ENCODE measurements at places on chromosomes 1 and 21. TPM values are rescaled to one million over a fixed set of nuclear protein-coding genes. Genes with fewer than 3 reads are reported as not detected.

- DNase-seq = no peak
Observed at GRCh38 chr1:218810306-218810705, 363.4 kb upstream of the LYPLAL1 start.

GRCh38 chr1:6267686-6268322 is 6.9 kb upstream of the GPR153 start:
- DNase-seq = no peak

ATAD3A gene
- 39.8 TPM for total RNA-seq

GRCh38 chr1:204151552-204152309 is at the start of gene ETNK2:
Gene ETNK2, minus strand, starts transcription at chr1:204152044. Its CDS starts 192 bp downstream, at chr1:204151852.
- peak; percentile 81 for DNase-seq

DNA sequence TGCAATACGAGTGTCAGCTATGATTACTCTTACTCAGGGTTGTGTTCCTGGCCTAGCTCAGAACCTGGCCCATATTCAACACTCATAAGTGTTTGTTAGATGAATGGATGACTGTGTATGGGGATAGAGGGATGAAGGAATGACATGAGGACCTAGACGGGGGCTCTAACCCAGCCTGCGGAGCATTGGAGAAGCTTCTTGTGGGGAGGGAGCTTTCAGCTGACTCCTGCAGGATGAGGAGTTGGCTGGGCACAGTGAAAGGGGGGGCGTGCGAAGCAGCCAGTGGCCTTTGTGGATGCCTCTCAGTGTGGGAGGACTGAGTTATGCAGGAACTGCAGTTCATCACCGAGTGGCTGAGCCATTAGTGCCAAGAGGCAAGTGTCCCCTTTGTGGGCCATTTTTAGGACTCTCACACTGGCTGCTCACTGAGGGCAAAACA is 1.2 kb upstream of the EXTL1 start:
- no peak for DNase-seq

LCE1F gene
- total RNA-seq = not detected

TTLL7 gene
- total RNA-seq = 27.5 TPM

DNA sequence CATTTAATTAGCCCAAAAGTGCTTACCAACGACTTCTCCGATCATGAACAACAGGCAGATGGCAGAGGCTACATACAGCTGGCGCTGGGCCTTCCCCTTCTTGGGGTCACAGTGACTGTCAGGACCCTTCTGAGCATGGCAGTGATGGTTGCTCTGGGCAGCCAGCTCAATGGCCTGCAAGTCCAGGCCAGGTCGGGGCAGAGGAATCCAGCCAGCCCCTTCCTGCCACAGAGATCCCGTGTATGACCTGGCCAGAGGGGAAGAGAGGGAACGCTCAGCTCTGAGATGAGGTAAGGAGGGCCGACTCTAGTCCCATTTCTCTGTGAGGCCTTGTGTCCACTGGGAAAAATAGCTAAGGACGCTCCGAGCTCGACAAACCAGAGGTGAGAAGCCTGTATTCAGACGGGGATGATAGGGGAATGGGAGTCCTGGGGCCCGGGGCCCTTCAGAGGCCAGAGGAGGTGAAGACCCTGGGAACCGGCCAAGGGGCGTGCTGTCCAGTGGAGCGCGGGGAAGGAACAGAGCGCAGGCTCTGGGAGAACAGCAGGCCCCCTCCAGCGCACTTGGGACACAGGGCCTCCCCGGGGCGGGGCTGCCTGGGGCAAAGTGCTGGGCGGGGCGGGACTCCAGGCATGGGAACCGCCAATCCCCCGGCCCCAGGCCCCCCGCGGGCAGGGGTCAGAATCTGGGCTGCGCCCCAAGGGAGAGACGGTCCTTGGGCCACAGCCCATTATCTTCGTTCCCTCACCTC is 772 bp downstream of the SLC30A2 start:
- DNase-seq = no peak

DNA sequence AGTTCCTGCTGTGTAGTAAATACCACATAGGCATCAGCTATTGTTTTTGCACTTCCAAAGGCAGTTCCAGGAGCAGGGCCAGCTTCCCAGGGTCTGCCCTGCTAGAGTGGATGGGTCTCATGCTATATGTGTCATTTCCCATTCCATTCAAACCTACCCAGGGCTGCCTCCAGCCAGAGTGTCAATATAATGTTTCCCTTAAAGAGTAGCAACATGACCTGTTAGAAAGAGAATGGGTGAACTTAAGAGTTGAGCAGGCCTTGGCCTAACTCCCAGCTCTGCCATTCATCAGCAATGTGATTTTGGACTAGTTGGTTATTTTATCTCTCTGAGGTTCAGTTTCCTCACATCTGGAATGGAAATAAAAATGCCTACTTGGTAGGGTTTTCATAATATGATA is 44.9 kb downstream of the RAB3B start:
- DNase-seq = no peak

GFI1 gene
- total RNA-seq = 0.17 TPM

FAM110D gene
- total RNA-seq = 0.38 TPM

- DNase-seq = no peak
Observed at GRCh38 chr1:232463225-232463624, 166.7 kb downstream of the SIPA1L2 start.

DNA sequence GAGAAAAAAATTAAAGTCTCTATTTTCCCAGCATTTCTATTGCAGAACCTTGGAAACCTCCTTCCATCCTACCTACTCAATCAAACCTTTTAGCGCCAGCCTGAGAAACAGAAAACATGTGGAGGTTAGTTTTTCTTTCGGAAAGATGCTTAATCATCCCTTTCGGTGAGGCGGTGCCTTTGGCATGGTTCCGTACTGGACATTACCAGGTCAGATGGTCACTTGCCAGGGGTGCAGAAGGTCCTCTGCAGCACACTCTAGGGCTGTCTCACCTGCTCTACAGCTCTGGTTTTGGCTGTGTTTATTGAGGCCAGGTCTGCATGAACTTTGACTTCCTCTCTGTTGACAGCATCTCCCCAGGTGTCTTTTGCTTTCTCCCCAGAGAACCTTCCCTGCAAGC is 121.5 kb downstream of the PLD5 start:
- DNase-seq = no peak

DNA sequence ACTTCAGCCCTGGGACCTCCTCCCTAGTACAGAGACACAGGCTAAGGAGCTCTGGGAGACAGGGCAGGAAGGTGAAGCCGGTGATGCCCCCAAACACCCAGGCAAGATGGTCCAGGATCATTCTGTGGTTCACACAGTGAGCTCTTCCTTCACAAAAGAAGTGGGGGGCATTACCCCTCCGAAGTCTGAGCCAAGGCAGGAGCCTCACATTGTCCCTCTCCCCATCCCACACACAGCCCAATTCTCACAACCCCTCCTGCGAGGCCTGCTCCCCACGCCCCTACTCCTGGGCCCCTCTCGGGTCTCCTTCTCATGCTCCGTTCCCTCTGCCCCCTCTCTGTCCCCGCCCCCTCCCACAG is 10.7 kb downstream of the MEF2D start:
- no peak for DNase-seq

DNA sequence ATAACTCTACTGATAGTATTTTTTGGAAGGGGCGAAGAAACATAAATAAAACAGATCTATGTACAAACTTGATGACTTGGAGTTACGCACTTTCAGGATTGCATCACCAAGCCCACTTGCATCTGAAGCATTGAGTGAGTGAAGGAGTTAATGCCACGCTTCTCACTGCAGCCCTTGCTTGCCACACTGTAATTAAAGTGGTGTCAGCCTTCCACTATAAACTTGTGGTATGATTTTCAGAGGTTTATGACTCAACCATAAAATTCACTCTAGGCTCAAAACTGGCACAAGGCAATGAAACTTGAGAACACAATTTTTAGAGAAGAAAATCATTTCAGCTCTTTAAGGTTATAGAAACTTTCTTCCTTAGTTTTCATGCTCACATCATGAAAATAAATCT is 93.9 kb upstream of the PRMT6 start:
- DNase-seq = no peak

- DNase-seq = no peak
Observed at GRCh38 chr1:166895766-166896165, 19.7 kb upstream of the TADA1 start.

GRCh38 chr1:78712467-78713051 is 62.9 kb downstream of the IFI44 start:
- DNase-seq = no peak

CD1B gene
- not detected for total RNA-seq

- DNase-seq = no peak
Observed at GRCh38 chr1:48026275-48026674, 29.1 kb upstream of the TRABD2B start.

GRCh38 chr1:86504137-86504479 is 35.4 kb downstream of the CLCA1 start:
- no peak for DNase-seq

- DNase-seq = no peak
Observed at GRCh38 chr1:42206164-42206563, 41.6 kb upstream of the GUCA2A start.

- no peak for DNase-seq
Observed at GRCh38 chr1:171405391-171405714, 80.0 kb upstream of the PRRC2C start.

RIPK4 gene
- 13.7 TPM for total RNA-seq

MYBPHL gene
- total RNA-seq = 0.48 TPM

DNA sequence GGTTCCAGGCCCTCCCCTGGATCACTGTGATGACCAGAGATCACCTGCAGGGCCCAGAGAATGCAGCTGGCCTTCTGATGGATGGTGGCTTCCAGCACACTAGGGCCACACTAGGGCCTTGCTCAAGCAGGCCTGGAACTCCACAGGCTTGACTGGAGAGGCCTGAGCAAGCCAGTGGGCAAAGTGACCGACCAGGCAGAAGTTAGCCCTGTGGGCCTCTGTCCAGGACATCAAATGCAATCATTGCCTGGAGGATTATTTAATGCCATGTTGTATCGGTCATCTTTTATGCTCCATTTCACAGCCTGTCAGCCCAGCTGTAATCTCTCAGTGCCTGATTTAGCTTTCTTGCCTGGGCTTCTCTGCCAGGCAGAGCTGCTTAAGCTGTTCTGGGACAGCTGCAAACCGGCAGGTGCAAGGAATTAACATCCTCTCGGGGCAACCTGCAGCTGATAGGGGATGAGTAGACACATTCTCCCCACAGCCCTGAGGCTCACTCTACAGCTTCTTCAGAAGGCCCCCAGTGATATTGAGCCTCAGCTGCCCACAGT is 17.7 kb downstream of the NENF start:
- DNase-seq = no peak

DNA sequence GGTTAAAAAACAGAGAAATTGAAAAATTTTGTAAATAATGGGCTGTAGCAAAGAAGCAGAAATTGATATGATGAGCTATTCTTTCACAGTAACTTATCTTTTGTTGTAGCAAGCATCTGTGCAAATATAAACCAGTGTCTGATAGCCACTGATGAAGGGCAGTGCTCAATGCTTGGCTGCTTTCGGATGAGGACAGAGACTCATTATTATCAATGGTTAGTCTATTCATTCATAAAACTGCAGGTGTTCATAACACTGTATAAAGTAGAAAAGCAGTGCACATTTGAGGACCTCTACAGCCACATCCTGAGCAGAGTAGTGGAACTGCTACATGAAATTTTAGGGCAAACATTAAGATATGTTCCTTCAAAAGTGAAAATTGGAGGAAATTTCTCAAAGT is 107.2 kb downstream of the FAF1 start:
- no peak for DNase-seq

PLA2G2E gene
- total RNA-seq = not detected

DNA sequence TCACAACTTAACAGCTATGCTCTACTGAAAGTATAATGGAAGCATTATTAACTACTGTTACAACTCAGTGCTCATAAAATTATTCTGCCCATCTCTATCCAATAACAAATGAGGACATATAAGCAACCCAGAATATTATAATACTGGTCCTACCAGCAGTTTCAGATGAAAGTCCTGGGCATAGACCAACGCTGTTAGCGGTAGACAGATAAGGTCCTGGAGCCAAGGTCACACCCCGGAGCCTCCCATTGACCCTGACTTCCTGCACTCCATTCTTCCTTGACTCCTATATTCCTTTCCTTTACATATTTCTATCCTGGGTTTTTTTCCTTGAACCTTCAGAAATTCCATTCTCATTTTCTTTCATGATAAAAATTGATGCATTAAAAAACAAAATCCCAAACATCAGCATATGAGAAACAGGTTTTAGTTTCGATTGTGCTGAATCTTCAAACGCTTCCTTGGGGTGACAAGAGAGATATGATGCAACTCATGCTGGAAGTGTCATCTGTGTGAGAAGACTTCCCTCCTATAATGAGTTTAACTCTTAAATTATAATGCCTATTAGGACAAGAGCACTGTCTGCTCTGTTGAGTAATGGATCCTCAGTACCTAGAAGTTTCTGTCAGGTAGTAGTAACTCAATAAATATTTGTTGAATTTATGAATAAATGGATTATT is 831.1 kb downstream of the LRRIQ3 start:
- no peak for DNase-seq

- no peak for DNase-seq
Observed at GRCh38 chr21:34617753-34618339, 2.9 kb upstream of the RCAN1 start.

DNA sequence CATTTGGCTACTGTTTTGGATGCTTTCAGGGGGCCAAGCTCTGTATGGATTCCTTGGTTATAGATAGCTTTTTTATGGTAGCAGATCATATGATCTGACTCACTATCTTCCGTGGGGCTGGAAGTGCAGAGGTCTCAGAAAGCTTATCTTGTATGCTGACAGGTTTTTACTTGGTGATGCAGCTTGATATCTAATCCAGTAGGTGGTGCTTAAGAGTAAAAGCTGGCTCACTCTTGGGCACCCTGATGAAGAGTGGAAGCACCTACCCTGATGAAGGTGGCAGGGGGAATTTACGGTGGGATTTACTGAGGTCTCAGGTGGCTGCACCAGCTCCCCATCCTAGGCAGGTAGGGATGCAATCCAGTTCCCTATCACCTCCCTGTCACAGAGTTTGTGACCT is 151.2 kb downstream of the PTBP2 start:
- no peak for DNase-seq

CASZ1 gene
- 15.7 TPM for total RNA-seq

- peak; percentile 85 for DNase-seq
Observed at GRCh38 chr1:227318016-227318852, at the start of gene CDC42BPA. Gene CDC42BPA, minus strand, starts transcription at chr1:227318492. Its CDS starts 1,310 bp downstream, at chr1:227317182.

- no peak for DNase-seq
Observed at GRCh38 chr21:33490991-33491372, 534 bp downstream of the DNAJC28 start.

GRCh38 chr1:172641492-172641891 is 17.4 kb upstream of the FASLG start:
- DNase-seq = no peak

PTAFR gene
- 0.48 TPM for total RNA-seq

GRCh38 chr21:46264046-46264689 is 21.2 kb downstream of the MCM3AP start:
- no peak for DNase-seq

GRCh38 chr1:119009312-119009655 is 21.1 kb upstream of the TBX15 start:
- DNase-seq = no peak

- no peak for DNase-seq
Observed at GRCh38 chr1:80640978-80641377, 1159.8 kb upstream of the ADGRL2 start.

- DNase-seq = no peak
Observed at GRCh38 chr1:239184561-239185244, 201.7 kb upstream of the CHRM3 start.

CAMK1G gene
- 9.4 TPM for total RNA-seq

ITLN1 gene
- total RNA-seq = 59.8 TPM

GRCh38 chr1:48794816-48795215 is 18.1 kb upstream of the BEND5 start:
- DNase-seq = no peak
